Neural cell (in vitro differentiated cells): ENCODE measurements at places on chromosomes 12 and 14. TPM values are rescaled to one million over a fixed set of nuclear protein-coding genes. Genes with fewer than 3 reads are reported as not detected.

Gene HCFC2
- 50.0 and 62.4 TPM in 2 replicates for polyA plus RNA-seq

Gene EFCAB11
- 7.9 and 10.2 TPM in 2 replicates for polyA plus RNA-seq

Gene SALL2
- 18.6 and 23.6 TPM in 2 replicates for polyA plus RNA-seq

Gene PITPNM2
- 0.52 and 0.82 TPM in 2 replicates for polyA plus RNA-seq

Gene SUSD6
- 5.1 and 5.2 TPM in 2 replicates for polyA plus RNA-seq

Gene KLRC4
- polyA plus RNA-seq, result 6.5 and 8.2 TPM in 2 replicates

Gene AQP5
- polyA plus RNA-seq, result not detected in 2 replicates

Gene AQP6
- polyA plus RNA-seq, result not detected in 2 replicates

Gene SP7
- not detected in 2 replicates for polyA plus RNA-seq

Gene LRRC10
- polyA plus RNA-seq, result not detected in 2 replicates
